ENCODE measurements at places on chromosomes 1 and 21. TPM values are rescaled to one million over a fixed set of nuclear protein-coding genes. Genes with fewer than 3 reads are reported as not detected.

POFUT2 gene
- total RNA-seq, result 19.6 TPM

GRCh38 chr1:171800342-171800741, 18.9 kb downstream of the METTL13 start:
- no peak for DNase-seq

DNA sequence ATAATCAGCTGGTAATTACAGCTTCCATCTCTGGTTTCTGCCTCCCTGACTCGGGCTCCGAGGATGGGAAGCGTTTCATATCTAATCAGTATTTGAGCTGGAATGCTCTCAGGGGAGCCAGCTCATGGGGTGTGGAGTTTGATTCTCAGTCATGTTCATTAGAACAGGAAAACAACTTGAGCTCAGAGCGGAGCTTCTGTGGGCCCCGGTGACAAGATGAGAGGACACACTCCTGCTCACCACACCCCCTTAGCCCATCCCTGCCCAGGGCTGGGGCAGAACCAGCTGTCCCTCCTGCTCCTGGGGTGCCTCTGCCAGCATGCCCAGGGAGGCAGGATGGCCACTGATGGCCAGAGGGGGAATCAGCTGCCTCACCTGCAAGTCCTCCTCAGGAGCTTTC, 726.0 kb downstream of the PTPRU start:
- no peak for DNase-seq

GRCh38 chr21:32705139-32705538, 22.7 kb downstream of the SYNJ1 start:
- DNase-seq, result no peak

DNA sequence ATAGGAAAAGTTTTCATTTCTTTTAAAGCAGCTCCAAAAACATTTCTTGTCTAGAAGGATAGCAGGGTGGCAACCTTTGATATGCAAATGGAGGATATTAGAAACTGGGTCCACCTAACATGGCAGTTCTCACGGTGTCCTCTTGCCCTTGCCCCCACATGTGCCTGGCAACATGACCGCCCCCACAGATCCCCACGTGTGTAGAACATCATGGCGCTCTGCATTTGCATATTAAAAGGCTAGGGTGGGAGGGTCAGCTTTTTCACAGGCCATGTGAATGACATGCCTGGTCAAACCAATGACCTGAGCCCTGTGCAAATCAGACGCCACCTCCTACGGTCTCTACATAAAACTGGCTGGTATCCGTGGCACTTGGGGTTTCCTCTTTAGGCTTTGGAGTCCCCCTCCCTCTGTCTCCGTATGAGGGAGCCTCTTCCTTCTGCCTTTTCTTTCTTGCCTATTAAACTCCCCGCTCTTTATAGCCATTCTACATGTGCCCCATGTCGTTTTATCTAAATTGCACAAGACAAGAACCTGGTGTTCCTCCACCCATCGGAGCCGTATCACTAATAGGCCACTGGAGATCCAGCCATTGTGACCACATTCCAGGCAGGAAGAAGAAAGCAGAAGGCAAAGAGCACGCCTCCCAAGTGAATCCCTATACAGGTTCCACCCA, 71.3 kb downstream of the WDR4 start:
- DNase-seq, result no peak
